ENCODE measurements at places on chromosomes 13 and 19. TPM values are rescaled to one million over a fixed set of nuclear protein-coding genes. Genes with fewer than 3 reads are reported as not detected.
A peak's percentile ranks its signal among the peaks of the same experiment; 100 is the strongest.

Gene MISP3
- total RNA-seq: 0.26 TPM

Gene PSG2
- total RNA-seq: not detected

Gene ZNF135
- total RNA-seq: 8.2 TPM

- H3K4me3 ChIP-seq: peak overlapping the region; percentile 78
- peak; percentile 17 for DNase-seq
- H3K27me3 ChIP-seq: no peaks in the 10 kb centered on the region
- peaks cover 25% of the 10 kb centered on the region for H3K36me3 ChIP-seq
- peaks cover 12% of the 10 kb centered on the region for H3K4me1 ChIP-seq
- H3K27ac ChIP-seq: peak overlapping the region; percentile 88
These were observed 332 bp downstream of the IRGQ start for GRCh38 chr19:43595605-43595998.

DNA sequence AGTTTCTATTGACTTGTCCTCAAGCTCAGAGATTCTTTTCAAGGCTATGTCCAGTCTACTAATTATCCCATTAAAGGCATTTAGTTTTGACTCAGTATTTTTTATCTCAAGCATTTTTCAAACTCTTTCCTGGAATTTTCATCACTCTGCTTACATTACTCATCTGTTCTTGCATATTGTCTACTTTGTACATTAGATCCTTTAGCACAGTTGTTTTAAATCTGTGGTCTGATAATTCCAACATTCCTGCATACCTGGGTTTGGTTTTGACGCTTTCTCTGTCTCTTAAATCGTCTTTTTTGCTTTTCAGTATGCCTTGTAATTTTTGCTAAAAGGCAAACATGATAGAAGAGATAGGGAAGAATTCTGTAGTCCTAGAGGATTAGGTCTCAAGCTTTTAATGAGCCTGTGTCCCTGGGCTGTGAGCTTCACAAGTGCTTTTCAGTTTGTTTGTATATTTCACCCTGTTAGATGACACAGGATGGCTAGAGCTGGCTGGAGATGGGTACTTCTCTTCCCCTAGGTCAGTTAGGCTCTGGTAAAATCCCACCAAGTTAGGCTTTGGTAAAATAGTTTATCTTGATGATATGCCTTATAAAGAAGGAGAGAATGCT lies 46.1 kb upstream of the GPC6 start:
- no peak for DNase-seq
- no peaks in the 10 kb centered on the region for H3K4me1 ChIP-seq
- H3K36me3 ChIP-seq: no peaks in the 10 kb centered on the region
- no peaks in the 10 kb centered on the region for H3K27me3 ChIP-seq
